MG63 (cell line): ENCODE measurements at places on chromosomes 6 and 20. TPM values are rescaled to one million over a fixed set of nuclear protein-coding genes. Genes with fewer than 3 reads are reported as not detected.

The PHACTR3 gene
- total RNA-seq, result not detected in 2 replicates

The PRR3 gene
- total RNA-seq, result 0.64 and 1.2 TPM in 2 replicates

The GJA10 gene
- total RNA-seq, result not detected in 2 replicates

The FERMT1 gene
- total RNA-seq, result 1.5 TPM in 2 replicates

The SEMG1 gene
- not detected in 2 replicates for total RNA-seq

The C6orf15 gene
- 0.91 TPM in 1 of 2 replicates, not detected in the other for total RNA-seq

The APOM gene
- 0.56 TPM in 1 of 2 replicates, not detected in the other for total RNA-seq

The CNPY3 gene
- total RNA-seq, result 25.2 and 27.2 TPM in 2 replicates

The GJE1 gene
- total RNA-seq, result not detected in 2 replicates

The VGLL2 gene
- not detected in 2 replicates for total RNA-seq

The RAET1L gene
- 1.4 TPM in 1 of 2 replicates, not detected in the other for total RNA-seq

The OXT gene
- total RNA-seq, result not detected in 2 replicates

The MLIP gene
- total RNA-seq, result not detected in 2 replicates

The SLCO4A1 gene
- total RNA-seq, result 10.7 and 23.0 TPM in 2 replicates

The AIF1 gene
- not detected in 2 replicates for total RNA-seq
